ENCODE measurements at places on chromosomes 12 and 14. TPM values are rescaled to one million over a fixed set of nuclear protein-coding genes. Genes with fewer than 3 reads are reported as not detected.

RNASE1 gene
- 77.1 TPM for polyA plus RNA-seq

TMBIM6 gene
- polyA plus RNA-seq, result 556 TPM

VRTN gene
- polyA plus RNA-seq, result not detected

MEG3 gene
- 1,152 TPM for polyA plus RNA-seq

SLC7A7 gene
- polyA plus RNA-seq, result 11.5 TPM

PAPOLA gene
- polyA plus RNA-seq, result 153 TPM

SMOC1 gene
- polyA plus RNA-seq, result 189 TPM

SLC5A8 gene
- 0.40 TPM for polyA plus RNA-seq

STAT6 gene
- 19.7 TPM for polyA plus RNA-seq

SSTR1 gene
- polyA plus RNA-seq, result 33.9 TPM

CARMIL3 gene
- 43.2 TPM for polyA plus RNA-seq

TMPRSS12 gene
- 0.12 TPM for polyA plus RNA-seq

LRCOL1 gene
- polyA plus RNA-seq, result 0.47 TPM

WIF1 gene
- 4.8 TPM for polyA plus RNA-seq

CREBL2 gene
- polyA plus RNA-seq, result 30.3 TPM

GLI1 gene
- polyA plus RNA-seq, result 9.2 TPM

HOXC4 gene
- 100 TPM for polyA plus RNA-seq
